Erythroblast (primary cell): ENCODE measurements at places on chromosomes 2 and 18.

DNA sequence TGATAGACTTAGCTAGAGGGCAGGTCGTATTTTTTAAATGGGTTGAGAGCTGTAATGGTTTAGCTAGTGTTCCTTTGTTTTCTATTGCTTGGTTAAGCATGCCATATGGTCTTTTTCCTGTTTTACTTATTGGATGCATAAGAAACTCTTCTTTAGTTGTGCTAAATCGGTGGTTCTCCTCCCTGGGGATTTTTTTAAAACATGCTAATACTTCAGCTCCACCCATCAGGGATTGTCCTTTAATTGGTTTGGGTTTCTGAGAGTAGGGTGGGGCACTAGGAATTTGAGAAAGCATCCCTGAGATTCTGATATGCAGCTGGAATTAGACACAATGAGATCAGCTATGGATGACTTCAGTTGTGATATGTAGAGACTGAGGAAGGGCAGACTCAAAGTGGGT is 497.2 kb downstream of the THSD7B start:
- DNase-seq: no peak

GRCh38 chr18:78589916-78590437 is 389.6 kb upstream of the SALL3 start:
- DNase-seq: no peak

DNA sequence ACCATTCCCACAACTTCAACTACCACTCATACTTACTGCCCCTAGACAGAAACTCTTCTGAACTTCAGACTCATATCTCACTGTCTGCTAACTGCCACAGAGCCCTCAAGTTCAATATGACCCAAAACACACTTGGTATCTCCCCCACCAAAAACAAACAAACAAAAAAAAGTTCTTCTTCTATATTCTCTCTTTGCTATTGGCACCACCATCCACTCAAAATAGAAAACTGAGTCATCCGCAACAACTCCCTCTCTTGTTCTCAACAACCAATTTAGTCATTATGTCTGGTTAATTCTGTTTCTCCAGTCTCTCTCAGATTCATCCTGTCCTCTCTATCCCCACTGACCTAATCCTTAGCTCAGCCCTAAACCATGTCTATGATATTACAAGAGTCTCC is 7.2 kb upstream of the DCTN1 start:
- no peak for DNase-seq

- peak; percentile 65 for DNase-seq
These were observed 81.5 kb downstream of the PRPF40A start for GRCh38 chr2:152635635-152636298.

GRCh38 chr2:157085522-157085921 is 172.0 kb upstream of the GALNT5 start:
- DNase-seq: no peak

DNA sequence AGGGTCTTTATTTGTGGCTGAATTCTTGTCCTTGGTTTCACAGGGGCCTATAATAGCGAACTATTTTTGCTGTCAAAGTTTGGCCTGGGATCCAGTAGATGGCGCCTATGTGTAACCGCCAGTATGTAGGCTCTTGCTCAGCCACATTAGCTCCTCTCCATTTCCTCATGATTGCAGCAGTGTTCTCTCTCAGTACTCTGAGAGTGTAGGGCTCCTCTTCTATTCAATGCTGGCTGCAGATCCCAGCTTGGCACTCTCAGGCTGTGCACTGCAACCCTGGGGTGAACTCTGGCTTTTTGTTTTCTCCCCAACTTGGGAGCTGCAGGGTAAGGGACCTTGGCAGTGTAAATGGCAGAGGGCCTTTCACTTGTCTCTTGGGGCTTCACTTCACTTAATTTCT is 344.6 kb upstream of the CHAC2 start:
- peak; percentile 38 for DNase-seq

DNA sequence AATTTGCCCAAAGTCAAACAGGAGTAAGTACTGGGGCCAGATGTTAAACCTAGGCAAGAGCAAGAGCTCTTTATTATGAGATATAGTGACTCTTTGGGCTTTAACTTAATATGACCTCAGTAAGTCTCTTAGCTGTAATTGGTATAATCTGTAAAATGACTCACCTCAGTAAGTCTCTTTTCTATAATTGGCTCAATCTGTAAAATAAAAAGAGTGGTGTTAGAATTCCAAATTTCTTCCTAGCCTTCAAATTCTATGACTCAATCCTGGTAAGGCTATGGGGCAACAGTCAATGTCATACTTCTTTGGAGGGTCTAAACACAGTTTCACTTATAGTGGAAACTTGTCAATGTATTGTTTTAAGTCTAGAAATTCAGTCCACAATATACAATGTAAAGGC is 1608.9 kb upstream of the PIK3C3 start:
- DNase-seq: no peak

DNA sequence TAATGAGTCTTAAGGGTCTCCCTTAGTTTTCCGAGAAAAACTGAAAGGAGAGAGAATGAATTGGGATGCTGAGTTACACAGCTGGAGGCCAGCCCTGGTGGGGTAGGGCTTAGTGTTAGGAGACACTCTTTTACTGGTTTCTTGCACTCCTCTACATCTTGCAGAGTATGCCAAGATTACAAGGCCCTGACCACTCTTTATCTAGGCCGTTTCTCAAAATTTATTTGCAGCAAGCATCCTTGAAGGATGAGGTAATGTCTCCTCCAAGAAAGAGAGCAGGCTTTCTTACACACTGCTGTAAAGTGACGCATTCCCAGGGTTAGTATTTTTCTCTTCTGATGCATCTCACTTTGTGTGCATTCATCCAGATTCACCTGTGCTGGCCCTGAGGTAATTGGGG is 166.2 kb downstream of the TDRD15 start:
- DNase-seq: no peak

GRCh38 chr2:128327180-128327964 is 8.7 kb upstream of the HS6ST1 start:
- no peak for DNase-seq

GRCh38 chr18:10215446-10215845 is 239.0 kb upstream of the APCDD1 start:
- no peak for DNase-seq

DNA sequence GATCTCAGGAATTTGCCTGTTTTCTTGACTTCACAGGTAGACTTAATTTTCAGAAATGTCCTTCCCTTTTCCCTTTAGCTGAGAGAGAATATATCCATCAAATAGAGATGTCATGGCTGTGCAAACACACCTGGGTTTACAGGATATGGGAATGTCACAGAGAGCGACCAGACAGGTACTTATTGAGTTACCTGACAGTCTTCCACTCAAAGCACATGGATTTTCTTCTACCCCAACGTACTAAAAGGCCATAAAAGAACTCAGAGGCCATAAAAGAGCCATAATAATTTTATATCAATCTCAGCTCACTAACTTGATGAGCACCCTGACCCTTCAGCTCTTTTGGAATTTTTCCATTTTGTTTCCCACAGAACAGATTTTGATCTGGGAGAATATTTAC is 5.3 kb upstream of the DTNA start:
- DNase-seq: no peak

- no peak for DNase-seq
These were observed 28.0 kb downstream of the MAL start for GRCh38 chr2:95053543-95053942.

DNA sequence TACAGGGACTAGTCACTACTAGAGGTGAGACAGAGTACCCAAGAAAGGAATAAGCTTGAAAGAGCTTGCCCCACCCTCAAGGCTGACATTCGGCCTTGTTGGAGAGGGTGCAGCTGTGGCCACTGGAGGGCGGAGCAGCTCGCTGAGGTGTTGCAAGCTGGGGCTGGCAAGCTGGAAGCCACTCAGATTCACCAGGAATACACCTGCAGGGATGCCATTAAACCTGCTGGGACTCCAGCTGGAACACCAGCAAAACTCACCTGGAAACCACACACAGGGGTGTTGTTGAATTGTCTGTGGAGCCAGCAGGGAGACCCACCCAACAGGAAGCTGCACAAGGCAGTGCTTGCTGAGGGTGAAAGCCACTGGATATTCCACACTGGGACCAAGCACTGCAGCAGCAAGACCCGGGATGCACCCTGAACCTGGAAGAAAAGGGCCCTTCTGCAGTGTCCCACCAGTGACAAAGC is 26.1 kb downstream of the KCTD18 start:
- peak; percentile 55 for DNase-seq

GRCh38 chr2:3516831-3517230 is 2.5 kb downstream of the ADI1 start:
- no peak for DNase-seq

GRCh38 chr18:903701-904100 is 970 bp upstream of the ADCYAP1 start:
- peak; percentile 54 for DNase-seq

DNA sequence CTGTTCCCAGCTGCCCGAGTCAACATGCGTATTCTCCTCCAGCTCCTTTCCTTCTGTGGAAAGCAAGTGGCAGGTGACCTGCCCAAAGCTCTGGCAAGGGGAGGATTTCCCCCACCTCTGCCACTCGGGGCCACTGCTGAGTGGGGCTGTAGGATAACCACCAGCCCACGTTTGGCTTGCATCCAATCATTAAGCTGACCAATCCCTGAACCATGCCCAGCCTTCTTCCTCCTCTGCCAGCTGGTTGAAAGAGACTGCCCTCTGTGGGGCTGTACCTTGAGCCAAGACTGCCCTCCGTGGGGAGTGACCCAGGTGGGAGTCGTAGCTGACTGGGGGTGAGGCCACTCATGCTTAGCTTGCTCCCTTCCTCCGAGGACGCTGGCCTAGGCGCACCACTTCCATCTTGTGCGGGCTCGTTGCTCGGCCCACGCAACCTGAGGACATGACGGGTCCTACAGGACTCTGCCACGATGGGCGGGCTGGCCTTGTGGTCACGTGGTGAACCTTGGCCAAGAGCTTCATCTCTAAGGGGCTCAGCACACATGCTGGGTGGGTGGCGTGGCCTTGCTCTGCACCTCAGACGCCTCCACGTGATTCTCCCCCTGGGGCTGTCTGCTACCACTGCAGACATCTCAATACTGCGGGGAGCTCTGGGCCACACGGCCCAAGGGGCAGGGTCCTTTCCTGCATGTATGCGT is 112.1 kb downstream of the NDUFA10 start:
- no peak for DNase-seq

- no peak for DNase-seq
These were observed 226.1 kb upstream of the APCDD1 start for GRCh38 chr18:10228326-10228725.

- no peak for DNase-seq
These were observed 61.7 kb downstream of the STK39 start for GRCh38 chr2:168185583-168186274.

- no peak for DNase-seq
These were observed 194.8 kb downstream of the ZEB2 start for GRCh38 chr2:144325086-144325485.
